Dorsolateral prefrontal cortex (tissue), 122 donors: ENCODE measurements at places on chromosomes 4 and X. TPM values are rescaled to one million over a fixed set of nuclear protein-coding genes. Genes with fewer than 3 reads are reported as not detected.

GRCh38 chrX:85516131-85516530 is 136.7 kb upstream of the POF1B start:
- DNase-seq: no peak

- DNase-seq: no peak
Measured at GRCh38 chrX:43808231-43808630, 74.0 kb downstream of the MAOB start.

DNA sequence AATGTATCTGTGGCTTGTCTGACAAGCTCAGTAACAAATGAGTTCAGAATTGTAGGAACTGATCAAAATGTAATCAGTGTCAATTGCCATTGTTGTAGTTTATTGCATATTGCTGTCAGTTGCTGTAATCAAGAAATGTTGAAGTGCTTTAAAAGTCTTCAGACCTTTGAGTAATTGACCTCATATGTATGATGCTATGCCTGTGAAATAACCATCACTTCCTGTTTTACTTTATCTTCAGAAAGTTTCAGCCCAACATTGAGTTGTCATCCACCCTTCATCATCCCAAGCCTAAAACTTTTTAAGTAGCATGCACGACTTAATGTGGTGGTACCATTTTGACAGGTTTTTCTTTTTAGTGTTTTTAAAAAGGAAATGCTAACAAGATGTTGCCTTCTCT is 212.4 kb downstream of the ARHGAP10 start:
- no peak for DNase-seq

DNA sequence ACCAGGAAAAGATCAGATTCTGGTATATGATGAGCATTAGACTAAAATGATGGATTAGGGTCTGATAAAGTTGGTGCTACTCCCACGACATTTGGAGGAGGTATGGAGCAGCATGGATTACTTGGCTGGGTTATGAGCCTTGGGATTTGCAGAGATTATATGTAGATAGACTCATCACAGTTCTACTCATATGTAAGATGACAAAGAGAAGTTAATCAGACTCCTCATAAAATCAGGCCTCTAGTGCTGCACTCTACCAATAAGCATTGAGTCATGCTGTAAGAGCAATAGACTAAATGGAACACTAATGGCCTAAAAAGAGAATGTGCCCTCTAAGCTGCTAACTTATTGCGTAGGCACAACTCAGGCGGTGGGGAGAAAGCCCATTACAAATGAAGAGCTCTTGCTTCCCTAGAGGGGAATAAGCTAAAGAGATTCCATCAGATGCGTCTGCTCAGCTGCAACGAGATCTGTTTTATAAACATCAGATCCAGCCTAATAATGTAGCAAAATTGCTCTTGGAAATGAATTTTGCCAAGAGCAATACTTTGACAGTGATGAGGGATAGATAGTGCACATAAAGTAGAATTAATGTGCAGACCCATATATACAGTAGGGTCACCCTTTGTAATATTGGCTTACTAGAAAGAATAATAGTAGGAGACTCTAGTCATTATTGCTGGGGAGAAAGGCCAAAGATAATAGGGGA is 17.5 kb downstream of the LIAS start:
- DNase-seq: no peak

Gene LIMCH1
- 206 TPM for total RNA-seq

DNA sequence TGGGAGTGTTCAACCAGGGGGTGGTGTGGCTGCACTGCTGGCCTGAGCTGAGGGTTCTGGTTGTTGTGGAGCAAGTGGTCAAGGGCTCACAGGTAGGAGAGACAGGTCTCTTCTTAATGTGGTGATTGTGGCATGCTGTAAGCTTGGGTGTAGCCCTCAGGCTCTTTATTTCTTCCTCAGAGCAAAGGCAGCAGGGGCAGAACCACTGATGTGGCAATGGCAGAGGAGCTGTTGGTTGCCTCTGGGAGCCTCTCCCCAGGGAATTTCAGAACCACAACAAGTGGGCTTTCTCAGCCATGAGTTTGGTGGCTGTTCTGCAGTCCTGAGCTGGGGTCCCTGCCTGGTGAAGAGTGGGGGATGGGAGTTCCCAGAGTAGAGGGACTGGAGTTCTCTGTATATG is 1017.2 kb downstream of the SH3BGRL start:
- DNase-seq: no peak

Gene MAP3K15
- total RNA-seq: 0.26 TPM

DNA sequence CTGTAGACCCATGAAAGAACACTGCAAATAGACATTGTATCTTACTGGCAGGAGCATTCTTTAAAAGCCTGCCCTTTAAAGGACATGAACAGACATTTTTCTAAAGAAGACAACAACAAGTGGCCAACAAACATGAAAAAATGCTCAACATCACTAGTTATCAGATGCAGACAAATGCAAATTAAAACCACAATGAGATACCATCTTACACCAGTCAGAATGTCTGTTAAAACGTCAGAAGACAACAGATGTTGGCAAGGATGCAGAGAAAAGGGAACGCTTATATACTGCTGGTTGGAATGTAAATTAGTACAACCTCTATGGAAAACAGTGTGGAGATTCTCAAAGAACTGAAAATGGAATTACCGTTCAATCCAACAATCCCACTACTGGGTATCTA is 77.2 kb downstream of the ATP10D start:
- no peak for DNase-seq

Gene SLC25A43
- 5.8 TPM for total RNA-seq

DNA sequence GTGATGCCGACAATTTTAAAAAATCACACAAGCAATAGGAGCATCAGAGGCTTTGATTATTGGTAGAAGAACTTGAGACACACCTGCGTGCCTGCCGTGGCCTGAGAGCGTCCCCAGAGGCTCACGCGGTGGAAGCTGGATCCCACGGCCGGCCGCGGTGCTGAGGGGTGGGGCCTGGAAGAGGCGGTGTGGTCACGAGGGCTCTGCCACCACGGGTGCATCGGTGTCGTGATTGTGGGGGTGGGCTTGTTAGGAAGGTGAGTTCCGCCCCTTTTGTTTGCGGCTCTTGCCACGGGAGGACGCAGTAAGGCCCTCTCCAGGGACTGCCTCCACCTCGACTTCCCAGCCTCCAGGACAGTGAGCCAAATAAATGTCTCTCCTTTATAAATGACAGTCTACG is 77.2 kb upstream of the ADRA2C start:
- no peak for DNase-seq
